ENCODE measurements at places on chromosomes 3 and 15.

- peak; percentile 61 for DNase-seq
These were observed 76.1 kb upstream of the PLSCR4 start for GRCh38 chr3:146326875-146327543.

DNA sequence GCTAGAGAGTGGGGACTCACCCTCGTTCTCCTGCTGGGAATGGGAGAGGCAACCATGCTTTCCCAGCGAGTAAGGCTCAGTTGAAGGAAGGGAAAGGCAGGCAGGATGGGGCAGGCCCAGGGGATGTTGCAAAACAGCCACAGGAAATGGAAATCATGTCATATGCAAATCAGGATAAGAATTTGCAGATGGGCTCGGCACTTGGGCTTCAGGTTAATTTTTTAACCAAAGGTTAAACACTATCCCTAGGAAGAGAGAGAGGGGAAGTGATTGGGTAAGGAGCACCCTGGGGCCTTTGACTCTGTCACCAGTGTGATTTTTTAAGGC lies 14.6 kb upstream of the PLA2G4E start:
- no peak for DNase-seq

DNA sequence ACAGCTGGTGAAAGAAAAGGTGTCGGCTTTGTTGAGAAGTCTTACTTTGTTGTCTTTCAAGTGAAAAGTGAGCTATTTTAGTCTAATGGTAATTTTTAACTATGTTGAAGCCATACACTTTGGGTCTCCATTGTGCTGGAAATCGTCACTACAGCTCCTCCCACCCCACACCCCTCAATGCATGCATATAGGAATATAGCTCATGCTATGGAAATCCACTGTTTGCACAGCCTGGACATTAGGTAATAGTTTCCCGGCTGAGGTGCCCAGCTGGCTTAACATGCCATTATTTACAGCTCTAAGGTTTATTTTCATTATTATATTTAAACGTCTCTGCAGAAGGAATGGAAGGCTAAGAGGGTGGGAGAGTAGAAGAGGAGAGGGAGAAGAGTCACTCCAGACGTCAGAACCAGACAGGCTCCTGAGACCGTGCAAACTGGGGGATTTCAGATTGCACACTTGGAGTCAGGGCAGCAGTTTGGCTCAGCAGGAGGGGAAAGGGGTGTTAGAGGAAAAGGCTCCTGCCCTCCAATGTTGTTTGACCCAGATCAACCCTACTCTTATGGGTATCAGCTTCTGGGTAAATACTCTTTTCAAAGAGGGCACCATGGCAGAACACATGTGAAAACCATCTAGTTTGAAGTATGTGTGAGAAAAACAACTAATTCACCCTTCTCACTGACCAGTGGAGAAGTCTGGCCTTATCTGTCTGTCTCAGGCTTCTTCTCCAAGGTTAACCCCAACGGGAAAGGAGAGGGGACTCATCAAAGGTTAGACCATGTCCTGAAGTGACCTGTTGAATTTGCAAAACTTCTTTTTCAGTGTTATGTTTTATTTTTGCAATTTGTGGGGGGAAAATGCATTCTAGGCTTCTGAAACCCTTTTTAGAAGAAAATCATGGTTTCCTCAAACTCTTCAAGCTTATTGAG lies 218.7 kb upstream of the CTDSPL start:
- DNase-seq = no peak

DNA sequence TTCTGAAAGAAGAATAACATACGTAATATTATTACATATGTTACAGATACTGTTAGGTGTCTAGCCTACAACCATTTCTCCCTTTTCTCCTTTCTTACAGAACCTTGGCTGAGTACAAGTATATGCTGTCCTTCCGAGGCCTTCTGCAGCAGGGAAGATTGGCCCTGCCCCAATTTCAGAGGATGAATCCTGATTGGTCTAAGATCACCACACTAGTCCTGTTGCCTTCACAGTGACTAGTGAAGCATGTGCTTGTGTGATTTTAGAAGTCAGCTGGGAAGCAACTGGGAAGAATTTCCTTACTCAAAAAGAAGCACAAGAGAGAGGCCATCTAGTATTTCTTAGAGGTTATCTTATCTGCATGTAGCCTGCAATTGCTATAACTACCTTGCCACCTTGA lies 30.6 kb upstream of the MECOM start:
- DNase-seq = no peak

DNA sequence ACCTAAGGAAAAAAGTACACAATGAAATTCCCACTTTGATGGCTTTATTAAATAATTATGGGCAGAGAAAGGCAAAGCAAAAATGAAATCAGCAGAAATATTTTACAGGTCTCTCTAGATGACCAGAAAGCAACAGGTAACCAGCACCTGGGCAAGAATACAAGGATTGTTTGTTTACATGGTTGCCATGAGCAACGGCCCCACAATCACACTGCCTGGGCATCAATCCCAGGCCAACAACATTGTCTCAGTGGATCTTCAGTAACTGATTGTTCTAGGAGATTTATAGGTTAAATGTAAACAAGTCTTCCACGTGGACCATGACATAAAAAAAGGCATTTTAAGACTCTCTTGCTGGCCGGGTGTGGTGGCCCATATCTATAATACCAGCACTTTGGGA lies 82.6 kb downstream of the PDZRN3 start:
- DNase-seq = peak; percentile 84

- no peak for DNase-seq
These were observed 11.0 kb upstream of the SLMAP start for GRCh38 chr3:57745101-57745500.

DNA sequence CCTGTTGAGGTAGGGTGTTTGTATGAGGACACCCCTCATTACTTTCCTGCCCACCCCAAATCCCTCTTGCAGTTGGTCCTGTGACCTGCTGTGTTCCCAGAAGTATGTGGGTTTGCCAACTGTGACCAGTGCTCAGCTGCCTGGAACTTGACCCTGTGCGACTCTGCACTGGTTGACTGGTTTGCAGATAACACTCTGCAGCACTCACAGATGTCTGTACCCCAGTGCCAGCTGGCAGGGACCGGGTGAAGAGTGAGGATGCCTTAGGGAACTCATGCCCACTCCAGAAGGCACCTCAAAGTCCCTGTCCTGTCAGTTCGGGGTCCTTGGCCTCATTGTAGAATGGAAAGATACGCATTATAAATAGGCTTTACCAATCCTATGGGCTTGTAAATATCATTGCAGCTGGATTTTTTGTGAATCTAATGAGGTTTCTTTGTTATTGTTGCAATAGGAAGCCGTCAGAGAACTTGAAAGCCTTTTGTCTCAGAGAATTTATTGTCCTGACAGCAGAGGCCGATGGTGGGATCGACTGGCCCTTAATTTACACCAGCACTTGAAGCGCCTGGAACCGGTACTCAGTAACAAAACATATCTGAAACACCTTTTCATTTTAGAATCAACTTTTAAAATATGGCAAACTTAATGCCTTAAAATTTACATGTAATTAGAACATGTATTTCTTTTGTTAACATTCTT lies 18.2 kb downstream of the FAN1 start:
- DNase-seq = no peak

DNA sequence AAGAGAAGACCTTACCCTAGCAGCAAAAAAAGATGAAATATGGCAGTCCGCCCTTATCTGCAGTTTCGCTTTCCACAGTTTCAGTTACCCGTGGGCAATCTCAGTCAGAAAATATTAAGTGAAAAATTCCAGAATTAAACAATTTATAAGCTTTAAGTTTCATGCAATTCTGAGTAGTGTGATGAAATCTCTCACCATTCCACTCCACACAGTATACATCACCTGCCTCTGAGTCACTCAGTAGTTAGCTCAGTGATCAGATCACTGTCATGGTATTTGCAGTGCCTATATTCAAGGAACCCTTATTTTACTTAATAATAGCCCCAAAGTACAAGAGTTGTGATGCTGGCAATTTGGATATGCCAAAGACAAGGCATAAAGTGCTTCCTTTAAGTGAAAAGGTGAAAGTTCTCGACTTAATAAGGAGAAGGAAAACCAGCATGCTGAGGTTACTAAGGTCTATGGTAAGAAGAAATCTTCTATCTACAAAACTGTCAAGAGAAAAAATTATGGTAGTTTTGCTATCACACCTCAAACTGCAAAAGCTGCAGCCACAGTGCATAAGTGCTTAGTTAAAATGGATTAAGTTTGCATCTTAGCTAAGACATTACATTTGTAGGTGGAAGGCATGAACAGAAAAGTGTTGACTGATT lies 48.1 kb downstream of the HSPBAP1 start:
- DNase-seq = peak; percentile 40

DNA sequence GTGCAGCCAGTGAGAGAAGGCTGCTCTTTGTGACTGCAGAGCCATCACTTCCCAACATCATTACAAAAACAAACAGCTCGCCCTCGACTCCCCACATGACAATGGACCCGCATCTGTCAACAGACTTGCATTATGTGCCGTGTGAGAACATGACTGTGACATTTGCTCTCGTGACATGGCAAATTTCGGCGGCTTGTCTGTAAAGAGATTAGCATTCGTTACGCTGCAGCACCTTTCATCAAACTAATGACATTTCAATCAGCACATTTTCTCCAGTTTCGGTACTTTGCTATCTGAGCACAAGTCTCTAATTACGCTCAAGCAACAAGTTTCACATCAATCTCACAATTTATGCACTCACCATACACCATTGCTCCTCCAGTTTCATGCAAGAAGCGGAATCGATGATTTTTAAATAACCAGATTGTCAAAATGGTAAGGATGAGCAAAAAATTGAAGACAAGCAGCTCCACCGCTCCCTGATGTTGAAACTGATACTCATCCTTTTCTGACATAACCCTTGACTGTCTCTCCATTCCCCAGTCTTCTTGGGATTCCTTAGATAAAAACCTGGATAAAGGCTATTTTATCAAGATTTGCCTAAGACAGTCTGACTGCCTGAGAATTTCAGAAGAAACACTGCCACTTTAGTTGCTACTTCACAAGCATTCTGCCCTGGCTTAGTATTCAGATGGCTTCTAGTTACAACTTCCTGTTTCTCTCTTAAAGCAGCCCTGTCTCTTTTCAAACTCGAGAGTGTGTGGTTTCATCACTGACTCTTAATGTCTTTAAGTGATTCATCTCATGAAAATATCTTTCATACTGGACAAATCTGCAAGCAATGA lies at the start of gene SLC9A9:
Gene SLC9A9 (minus strand): TSS at position 682 of the 845 bp plus-strand sequence. CDS start 146 bp downstream, at position 536.
- DNase-seq = peak; percentile 9

GRCh38 chr3:111911446-111911845 lies 52.4 kb downstream of the PHLDB2 start:
- peak; percentile 33 for DNase-seq

DNA sequence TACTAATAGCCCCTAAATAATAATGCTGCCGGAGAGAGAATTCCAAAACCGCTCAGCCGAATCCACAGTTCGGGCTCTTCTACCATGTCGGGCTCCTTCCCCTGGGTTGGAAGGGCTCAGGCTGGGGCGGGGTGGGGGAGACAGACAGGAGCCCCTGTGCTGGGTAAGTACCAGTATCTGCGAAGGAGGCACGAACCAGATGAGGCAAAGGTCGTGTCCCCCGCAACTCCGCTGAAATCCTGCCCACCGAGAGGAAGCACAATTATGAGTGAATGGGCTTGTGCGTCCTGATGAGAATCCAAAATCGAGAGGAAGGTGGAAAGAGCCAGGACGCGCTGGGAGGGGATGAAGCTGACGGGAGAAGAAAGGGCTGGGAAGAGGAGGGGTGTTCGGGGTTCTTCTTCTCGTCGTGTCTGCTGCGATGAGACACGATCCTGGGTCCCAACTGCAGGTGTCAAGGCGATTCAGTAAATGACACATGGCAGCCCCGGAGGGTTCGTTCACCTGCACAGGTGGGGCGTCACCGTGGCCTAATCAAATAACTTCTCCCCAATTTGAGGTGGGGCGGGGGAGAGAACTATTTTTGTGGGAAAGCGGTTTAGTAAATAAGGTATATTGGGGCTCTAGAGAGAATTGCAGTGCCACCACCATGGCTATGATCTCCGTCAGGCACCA lies 707 bp upstream of the FAM81A start:
- no peak for DNase-seq

GRCh38 chr15:85499371-85499887 lies 119.0 kb downstream of the AKAP13 start:
- DNase-seq = no peak

DNA sequence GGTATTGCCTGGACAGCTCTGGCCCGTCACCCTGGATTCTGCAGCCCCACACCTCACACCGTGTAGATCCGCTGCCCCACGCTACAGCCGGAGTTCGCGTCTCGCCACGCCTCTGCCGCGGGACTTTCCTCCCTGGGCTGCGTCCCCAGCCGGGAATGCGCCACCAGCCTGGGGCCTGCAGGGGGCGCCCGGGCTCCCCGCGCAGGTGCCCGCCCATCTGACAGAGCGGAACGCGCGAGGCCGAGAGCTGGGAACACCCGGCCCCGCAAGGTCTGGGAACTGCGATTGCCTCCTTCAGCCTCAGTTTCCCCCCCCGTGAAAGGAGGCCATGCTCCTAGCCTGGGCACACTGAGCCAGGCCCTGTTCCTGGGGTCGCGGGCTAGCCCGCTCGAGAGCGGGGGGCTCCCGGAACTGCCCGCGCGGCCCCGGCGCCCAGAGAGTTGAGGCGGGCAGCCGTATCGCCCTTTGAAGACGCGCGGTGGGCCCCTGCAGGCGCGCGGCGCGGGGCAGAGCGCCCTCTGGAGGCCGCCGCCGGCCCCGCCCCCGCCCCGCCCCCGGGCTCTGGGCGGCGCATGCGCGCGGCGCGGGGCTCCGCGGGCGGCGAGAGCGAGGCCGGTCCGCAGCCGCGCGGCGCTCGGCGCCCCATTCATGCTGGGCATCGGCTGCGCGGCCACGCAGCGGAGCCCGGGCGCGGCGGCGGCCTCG lies at the start of gene PLXNA1:
Gene PLXNA1 (plus strand): TSS at position 645 of the 705 bp plus-strand sequence. CDS start 5,479 bp downstream, outside the sequence.
- DNase-seq = peak; percentile 85

GRCh38 chr3:158789592-158789991 lies 12.3 kb upstream of the MFSD1 start:
- peak; percentile 7 for DNase-seq

GRCh38 chr3:67723863-67724262 lies 69.5 kb upstream of the SUCLG2 start:
- no peak for DNase-seq

GRCh38 chr3:53180305-53181023 lies 19.5 kb downstream of the PRKCD start:
- DNase-seq = no peak

- no peak for DNase-seq
These were observed 46.4 kb downstream of the ZNF106 start for GRCh38 chr15:42444415-42445063.

- DNase-seq = no peak
These were observed 80.9 kb downstream of the DUT start for GRCh38 chr15:48411971-48412591.

- DNase-seq = no peak
These were observed 46.8 kb downstream of the NME9 start for GRCh38 chr3:138282836-138283235.
